ENCODE measurements at places on chromosomes 4 and X. TPM values are rescaled to one million over a fixed set of nuclear protein-coding genes. Genes with fewer than 3 reads are reported as not detected.

DNA sequence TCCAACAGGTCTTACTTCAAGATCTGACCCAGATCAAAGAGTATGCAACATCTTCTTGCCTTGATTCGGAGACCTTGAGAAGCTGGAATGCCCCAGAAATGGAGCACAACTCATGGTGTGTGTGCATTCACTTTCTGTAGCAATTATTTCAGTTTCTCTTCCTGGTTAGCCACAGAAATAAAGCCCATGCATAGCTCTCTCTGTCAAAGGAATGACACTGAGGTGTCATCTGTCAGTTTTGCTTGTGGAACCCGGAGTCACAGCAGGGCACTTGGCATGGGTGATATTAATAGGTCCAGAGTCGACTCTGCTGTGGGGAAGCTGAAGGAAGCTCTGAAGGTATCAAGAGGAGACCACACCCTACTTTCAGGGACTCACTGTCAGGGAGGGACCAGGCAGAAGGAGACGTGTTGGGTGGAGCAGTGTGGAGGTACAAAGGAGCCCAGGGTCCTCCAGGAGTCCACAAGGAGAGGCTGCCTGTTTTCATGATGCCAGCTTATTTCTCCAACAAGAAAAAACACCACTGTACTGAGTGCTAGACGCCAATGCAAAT is 10.7 kb downstream of the CLNK start:
- H3K27ac ChIP-seq = no peak overlapping the region
- no peaks in the 10 kb centered on the region for H3K36me3 ChIP-seq
- no peak for DNase-seq

- peaks cover 2% of the 10 kb centered on the region for H3K4me1 ChIP-seq
- DNase-seq = peak; percentile 33
- no peak overlapping the region for H3K4me3 ChIP-seq
- H3K36me3 ChIP-seq = no peaks in the 10 kb centered on the region
Observed at GRCh38 chr4:174324236-174324635, 40.5 kb downstream of the CEP44 start.

GRCh38 chr4:159516556-159517140 is 413.8 kb downstream of the RAPGEF2 start:
- no peaks in the 10 kb centered on the region for H3K4me1 ChIP-seq
- no peaks in the 10 kb centered on the region for H3K27me3 ChIP-seq
- H3K27ac ChIP-seq = no peak overlapping the region

GRCh38 chr4:186810613-186811150 is 87.0 kb upstream of the FAT1 start:
- H3K27me3 ChIP-seq = no peaks in the 10 kb centered on the region
- no peaks in the 10 kb centered on the region for H3K36me3 ChIP-seq
- DNase-seq = no peak
- H3K27ac ChIP-seq = no peak overlapping the region
- H3K4me3 ChIP-seq = no peak overlapping the region

DNA sequence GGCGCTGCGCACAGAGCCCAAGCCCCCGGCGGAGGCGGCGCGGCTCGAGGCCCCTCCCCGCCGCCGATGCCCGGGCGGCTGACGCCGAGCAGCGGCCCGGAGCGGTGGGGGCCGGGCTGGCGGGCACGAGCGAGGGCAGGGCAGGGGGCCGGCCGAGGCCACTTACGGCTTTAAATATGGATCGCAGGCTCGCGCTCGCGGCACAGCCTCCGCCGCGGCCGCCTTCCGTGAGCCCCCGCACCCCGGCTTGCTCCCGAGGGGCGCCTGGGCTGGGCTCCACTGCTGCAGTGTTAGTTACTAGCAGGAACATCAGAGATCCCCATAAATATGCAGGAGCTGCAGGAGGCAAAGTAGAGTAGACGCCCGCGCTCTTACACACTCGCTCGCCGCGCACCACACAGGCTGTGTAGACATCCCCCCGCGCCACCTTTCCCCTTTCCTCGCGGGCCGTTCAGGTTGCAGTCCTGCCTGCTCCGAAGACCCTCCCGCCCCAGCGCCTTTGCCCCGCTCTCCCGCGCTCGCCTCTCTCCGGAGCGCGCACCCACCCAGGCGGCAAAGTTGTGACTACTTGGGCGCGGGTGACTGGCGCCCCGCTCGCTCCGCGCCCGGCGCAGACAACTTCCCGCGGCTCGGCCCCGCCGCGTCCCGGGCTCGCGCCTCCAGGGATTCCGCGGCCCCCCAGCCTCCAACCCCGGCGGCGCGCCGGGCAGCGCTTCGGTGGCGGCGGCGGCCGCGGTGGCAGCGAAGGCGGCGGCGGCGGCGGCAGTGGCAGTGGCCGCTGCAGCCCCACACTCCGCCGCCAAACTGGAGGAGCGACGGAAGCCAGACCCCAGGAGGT is 152.0 kb upstream of the SLC4A4 start:
- H3K27ac ChIP-seq = peak overlapping the region; percentile 89
- peaks cover 7% of the 10 kb centered on the region for H3K4me1 ChIP-seq
- no peaks in the 10 kb centered on the region for H3K36me3 ChIP-seq
- peak; percentile 63 for DNase-seq
- H3K4me3 ChIP-seq = peak overlapping the region; percentile 77

DNA sequence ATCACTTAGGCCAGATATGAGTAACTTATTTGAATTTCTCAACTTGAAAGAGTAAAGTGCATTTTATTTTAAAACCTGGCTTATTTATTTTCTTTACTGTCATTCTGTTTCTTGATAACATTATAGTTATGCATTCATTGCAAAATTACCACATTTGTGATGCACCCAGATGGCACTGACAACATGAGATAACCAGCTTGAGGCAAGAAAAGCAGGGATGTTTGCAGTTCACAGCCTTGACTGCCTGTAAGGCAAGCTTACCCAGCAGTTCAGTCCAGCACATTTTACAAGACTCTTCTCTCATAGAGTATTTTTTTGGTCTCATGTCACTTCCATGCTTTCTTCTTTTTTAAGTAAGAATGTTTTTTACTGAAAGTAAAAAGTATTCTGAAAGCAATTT is 25.3 kb upstream of the EPGN start:
- no peaks in the 10 kb centered on the region for H3K27me3 ChIP-seq
- H3K4me3 ChIP-seq = no peak overlapping the region
- H3K36me3 ChIP-seq = no peaks in the 10 kb centered on the region
- no peak for DNase-seq
- peaks cover 9% of the 10 kb centered on the region for H3K4me1 ChIP-seq

DNA sequence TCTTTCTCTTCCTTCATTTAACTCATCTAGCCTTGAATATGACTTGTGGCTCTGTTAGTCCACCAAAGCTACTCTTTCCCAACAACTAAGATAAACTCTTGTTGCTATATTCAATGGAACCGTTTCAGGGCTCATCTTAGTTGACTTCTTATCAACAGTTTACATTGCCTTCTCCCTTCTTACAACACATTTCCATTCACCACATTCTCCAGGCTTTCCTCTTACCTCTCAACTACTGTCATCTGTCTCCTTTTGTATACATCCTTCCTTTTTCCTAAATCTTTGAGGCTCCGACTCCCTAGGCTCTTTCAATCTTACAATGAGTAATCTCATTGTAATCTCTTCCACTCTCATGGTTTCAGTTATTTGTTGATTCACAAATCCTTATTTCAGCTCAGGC is 58.5 kb downstream of the NCAPG start:
- H3K27ac ChIP-seq = no peak overlapping the region
- DNase-seq = peak; percentile 2
- H3K4me1 ChIP-seq = no peaks in the 10 kb centered on the region
- H3K27me3 ChIP-seq = no peaks in the 10 kb centered on the region

DNA sequence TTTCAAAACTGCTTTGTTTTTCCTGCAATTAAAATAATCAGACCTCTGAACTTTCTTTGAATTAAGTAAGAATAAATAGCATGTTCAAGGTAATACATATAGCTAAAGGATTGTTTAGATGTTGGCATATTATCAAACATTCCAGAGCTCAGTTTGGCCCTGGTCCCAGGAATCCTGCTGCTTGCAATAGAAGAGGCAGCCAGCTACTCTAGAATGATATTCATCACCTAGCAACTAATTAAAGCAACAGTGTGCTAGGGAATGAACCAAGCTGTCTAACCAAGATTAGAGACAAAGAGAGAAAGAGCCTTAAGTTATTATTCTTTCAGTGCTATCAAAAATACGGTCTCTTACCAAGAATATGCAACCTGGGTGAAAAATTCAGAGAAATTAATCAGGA is 460.9 kb downstream of the GABRG1 start:
- H3K4me1 ChIP-seq = no peaks in the 10 kb centered on the region
- no peaks in the 10 kb centered on the region for H3K36me3 ChIP-seq
- no peak overlapping the region for H3K27ac ChIP-seq
- DNase-seq = peak; percentile 80
- H3K27me3 ChIP-seq = no peaks in the 10 kb centered on the region

GRCh38 chr4:1790005-1790404 is 3.1 kb upstream of the FGFR3 start:
- H3K4me3 ChIP-seq = no peak overlapping the region
- peaks cover 4% of the 10 kb centered on the region for H3K27me3 ChIP-seq
- H3K36me3 ChIP-seq = no peaks in the 10 kb centered on the region
- no peaks in the 10 kb centered on the region for H3K4me1 ChIP-seq
- DNase-seq = no peak

- peak overlapping the region; percentile 33 for H3K27ac ChIP-seq
- no peaks in the 10 kb centered on the region for H3K36me3 ChIP-seq
- DNase-seq = no peak
- H3K27me3 ChIP-seq = no peaks in the 10 kb centered on the region
- H3K4me3 ChIP-seq = no peak overlapping the region
Observed at GRCh38 chrX:110414273-110414672, 55.6 kb downstream of the RTL9 start.

DNA sequence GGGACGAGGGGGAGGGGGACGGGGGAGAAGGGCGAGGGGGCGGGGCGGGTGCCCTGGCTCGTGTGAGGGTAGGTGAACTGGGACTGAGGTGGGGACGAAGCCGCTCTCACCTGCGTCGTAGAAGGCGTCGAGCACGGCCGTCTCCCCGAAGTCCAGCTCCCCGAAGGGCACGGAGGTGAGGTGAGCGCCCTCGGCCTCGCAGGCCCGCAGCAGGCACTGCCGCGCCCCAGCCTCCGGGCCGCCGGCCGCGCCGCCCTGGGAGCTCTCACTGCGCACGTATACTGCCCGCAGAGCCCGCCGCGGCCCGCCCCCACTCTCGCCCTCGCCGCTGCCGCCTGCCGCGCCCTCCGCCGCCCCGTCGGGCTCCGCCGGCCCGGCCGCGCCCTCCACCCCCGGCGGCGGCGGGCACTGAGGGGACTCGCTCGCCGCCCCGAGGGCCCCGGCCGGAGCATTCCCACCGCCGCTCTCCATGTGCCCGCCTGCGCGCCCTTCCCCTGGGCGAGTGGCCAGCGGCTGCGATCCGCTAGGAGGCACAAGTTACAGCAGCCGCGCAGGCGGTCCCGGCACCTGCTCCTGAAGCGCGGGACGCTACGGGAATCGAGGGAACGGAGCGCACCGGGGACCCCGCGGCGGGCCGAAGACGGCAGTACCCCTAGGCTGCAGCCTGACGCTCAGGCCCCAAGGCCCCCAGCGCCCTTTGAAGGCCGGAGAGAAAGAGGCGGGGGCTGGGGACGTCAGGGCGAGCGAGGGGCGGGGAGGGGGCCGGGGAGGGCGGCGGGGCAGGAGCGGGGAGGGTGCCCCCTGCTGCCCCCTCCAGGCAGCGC is at the start of gene MAP3K15:
TSS of gene MAP3K15 (minus strand) at position 718 of the 824 bp plus-strand sequence. CDS start at position 471, 247 bp downstream.
- no peaks in the 10 kb centered on the region for H3K36me3 ChIP-seq
- H3K27ac ChIP-seq = no peak within 1 kb of the TSS
- no peak for DNase-seq

DNA sequence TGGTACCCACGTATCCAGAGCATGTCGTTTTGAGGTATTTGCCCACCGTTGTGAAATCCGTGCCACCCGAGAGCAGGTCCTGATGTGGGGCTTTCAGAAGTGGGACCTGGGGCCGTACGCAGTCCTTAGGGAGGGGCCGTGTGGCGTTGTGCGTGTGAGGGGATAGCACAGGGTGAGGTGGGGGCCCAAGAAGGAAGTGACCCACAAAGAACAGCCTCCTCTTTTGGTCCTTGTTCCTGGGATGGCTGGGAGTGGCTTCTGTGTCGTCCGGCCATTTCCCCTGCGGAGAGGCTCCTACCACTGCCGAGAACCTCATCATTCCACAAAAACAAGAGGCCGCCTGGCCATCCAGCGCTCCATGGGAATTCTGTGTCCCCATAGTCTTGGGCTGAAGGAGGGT is 17.0 kb upstream of the MSANTD1 start:
- no peak for DNase-seq
- H3K36me3 ChIP-seq = peaks cover 31% of the 10 kb centered on the region
- no peaks in the 10 kb centered on the region for H3K4me1 ChIP-seq
- no peak overlapping the region for H3K4me3 ChIP-seq
- H3K27me3 ChIP-seq = no peaks in the 10 kb centered on the region

- no peaks in the 10 kb centered on the region for H3K4me1 ChIP-seq
- DNase-seq = peak; percentile 3
- H3K27me3 ChIP-seq = no peaks in the 10 kb centered on the region
- no peak overlapping the region for H3K27ac ChIP-seq
- no peak overlapping the region for H3K4me3 ChIP-seq
Observed at GRCh38 chrX:25941087-25941486, 197.1 kb upstream of the MAGEB18 start.

DNA sequence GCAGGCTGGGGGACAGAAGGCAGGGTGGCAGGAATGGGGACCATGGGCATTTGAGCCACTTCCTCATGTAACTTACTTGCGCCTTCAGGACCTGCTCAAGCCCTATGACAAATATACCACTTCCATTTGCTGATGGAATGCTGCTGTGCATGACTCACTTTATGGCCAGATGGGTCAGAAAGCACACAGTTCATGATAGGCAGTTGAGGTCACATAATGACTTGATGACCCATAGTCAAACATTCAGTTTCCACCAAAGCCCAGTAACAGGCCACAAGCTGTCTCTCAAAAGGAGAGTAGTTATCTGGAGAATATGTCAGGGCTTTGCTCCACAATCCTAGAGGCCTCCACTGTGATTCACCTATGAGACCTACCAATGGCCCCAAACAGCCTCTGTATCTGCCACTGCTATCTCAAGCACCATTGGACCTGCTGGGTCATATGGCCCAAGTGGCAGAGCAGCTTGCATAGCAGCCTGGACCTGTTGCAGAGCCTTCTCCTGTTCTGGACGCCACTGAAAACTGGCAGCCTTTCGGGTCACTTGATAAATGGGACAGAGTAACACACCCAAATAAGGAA is 5.3 kb upstream of the PAPSS1 start:
- H3K4me1 ChIP-seq = peaks cover 3% of the 10 kb centered on the region
- H3K27me3 ChIP-seq = no peaks in the 10 kb centered on the region
- no peak overlapping the region for H3K27ac ChIP-seq
- H3K4me3 ChIP-seq = no peak overlapping the region

- no peaks in the 10 kb centered on the region for H3K27me3 ChIP-seq
- no peaks in the 10 kb centered on the region for H3K36me3 ChIP-seq
- H3K27ac ChIP-seq = no peak overlapping the region
- DNase-seq = no peak
Observed at GRCh38 chrX:117483950-117484349, 632.7 kb downstream of the KLHL13 start.

KLHL13 gene
- total RNA-seq = 22.5 TPM

ETDA gene
- total RNA-seq = not detected

AFF2 gene
- under 0.01 TPM for total RNA-seq

SSX3 gene
- total RNA-seq = not detected

SHISA3 gene
- 0.33 TPM for total RNA-seq

XPNPEP2 gene
- total RNA-seq = 1.5 TPM

SPATA18 gene
- total RNA-seq = 17.7 TPM
